ENCODE measurements at places on chromosomes 4 and X.

GRCh38 chr4:85967872-85968271 lies 392.0 kb downstream of the MAPK10 start:
- DNase-seq: no peak

GRCh38 chr4:158133551-158133950 lies 39.3 kb downstream of the GASK1B start:
- no peak for DNase-seq

GRCh38 chrX:111442791-111443190 lies 30.8 kb upstream of the DCX start:
- no peak for DNase-seq

DNA sequence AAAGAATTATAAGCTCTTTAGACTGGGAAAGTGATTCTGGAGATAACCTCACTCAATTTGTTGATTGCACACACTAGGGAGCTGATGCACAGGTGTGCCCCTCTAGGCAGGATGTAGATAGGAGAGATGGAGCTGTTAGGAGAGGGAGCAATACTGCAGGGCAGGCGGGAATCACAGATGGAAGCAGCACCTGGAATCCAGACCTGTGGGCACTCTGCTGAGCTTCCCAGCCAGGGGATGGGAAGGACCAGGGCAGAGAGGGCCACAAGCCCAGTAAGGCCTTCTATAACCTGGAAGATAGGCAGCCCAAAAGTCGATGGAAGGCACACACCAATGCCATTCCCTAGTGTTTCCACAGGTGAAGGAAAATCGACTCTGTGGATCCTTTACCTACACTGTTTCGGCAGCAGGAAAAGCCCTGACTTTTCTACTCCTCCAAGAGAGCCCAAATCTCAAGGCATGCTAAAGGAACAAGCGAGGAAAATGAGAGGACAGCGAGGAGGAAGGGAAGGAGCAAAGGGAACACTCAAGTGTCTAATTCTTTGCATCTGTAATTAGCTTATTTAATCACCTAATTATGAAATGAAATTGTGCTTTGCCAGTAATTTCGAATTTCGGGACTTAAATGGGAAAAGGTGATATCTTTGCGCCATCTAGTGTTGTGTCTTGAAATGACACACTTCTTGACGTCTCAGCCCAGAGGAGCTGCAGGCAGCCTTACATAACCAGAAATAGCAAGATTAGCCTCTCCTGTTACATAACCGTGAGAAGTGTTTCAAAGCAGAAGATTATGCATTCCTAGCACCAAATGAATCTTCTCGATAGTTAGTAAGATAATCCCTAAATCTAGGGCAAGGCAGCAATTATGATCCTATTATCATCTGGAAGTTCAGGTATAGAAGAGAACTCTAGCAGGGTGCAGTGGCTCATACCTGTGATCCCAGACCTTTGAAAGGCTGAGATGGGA lies 31.0 kb upstream of the TLR3 start:
- DNase-seq: no peak

GRCh38 chr4:3720466-3720865 lies 45.7 kb upstream of the ADRA2C start:
- no peak for DNase-seq

- DNase-seq: no peak
Observed at GRCh38 chr4:38869511-38869910, 1.9 kb downstream of the FAM114A1 start.

- DNase-seq: no peak
Observed at GRCh38 chr4:182537031-182537795, 294.0 kb downstream of the TENM3 start.

DNA sequence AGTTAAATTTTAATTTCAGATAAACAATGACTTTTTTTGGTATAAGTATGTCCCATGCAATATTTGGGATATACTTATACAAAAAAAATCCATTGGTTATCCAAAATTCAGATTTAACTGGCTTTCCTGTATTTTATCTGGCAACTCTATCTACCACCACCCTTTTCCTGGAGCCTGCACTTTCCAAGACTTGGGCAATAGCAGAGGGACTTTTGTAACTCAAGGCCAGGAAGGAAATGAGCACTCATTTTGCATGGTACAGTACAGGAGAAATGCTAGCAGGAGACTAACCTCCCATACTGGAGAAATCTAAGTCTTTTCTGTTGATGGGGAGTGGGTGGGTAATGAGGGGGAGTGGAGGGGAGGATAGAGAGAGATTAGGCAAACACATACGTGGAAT lies 37.7 kb upstream of the PLAC1 start:
- DNase-seq: no peak

GRCh38 chr4:148061795-148062194 lies 329.9 kb downstream of the ARHGAP10 start:
- DNase-seq: no peak

GRCh38 chr4:85994576-85994975 lies 365.3 kb downstream of the MAPK10 start:
- no peak for DNase-seq

DNA sequence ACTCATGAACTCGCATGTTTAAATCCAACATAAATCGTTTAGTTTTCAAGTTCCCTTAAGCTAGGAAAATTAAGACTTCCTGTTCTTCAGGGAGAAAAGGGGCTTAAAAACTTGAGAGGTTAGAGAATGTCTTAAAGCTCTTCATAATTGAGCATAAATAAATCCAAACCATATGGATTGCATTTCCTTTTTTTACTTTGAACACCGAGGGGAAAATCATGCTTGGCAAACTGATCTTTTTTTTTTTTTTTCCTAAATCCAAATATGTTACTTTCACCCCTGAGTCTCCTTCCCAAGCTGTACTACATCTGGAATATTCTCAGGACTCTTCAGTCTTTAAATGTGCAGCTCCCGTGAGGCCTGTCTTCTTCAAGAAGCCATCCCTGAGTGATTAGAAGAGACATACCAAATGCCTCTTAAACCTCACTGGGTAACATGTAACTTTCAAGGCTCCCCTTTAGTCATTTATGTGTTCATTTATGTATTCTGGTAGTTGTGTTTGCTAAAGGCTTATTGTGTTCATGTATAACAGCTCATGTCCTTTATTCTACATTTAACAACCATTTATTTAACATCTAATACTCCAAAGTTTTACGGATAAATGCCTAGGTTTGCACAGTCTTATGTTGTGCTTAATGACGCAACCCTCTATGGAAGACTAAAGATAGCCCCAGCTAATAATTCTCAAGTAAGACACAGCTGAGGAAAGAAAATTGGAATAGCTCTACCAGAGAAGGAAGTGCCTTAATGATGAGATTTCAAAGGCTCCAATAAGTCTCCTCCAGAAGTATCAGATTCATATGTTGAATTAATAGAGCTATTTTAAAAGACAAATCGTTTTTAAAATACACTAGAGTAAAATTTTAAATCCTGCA lies 107.0 kb downstream of the AGTR2 start:
- DNase-seq: no peak

GRCh38 chr4:114600672-114601071 lies 2.1 kb downstream of the UGT8 start:
- DNase-seq: no peak

DNA sequence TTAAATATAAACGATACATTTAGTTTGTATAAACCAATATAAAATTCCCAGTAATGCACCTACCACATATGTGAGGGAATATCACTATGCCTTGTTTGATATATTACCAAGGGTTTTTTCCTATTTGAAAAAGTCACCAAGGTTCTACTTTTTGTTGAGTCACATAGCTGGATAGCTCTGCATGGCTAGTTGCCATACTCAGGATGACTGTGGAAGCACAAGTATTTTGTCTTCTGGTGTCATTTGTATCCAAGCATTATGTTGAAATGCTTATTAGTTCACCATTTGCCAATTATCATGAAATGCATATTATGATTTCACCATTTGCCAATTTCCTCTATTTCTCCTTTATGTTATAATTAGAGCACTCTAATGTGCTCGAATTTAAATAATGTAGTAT lies 162.7 kb upstream of the TTC29 start:
- no peak for DNase-seq

DNA sequence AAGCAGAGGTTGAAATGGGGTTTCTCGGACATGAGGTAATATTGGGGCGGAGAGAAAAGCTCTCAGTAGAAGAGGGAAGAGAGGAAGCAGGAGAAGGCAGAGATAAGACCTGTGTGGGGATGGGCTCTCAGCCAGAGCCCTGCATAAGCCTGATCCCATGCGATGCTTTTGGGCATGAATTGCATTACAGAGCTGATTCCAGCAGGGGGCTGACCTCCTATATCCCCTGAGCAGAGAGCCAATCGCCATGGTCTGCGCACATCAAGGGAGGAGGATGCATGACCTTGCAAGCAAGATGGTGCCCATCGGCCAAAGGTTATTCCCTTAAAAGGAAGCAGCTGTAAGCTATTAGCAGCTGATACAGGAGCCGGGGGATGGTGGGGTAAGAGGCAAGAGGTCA lies 7.6 kb downstream of the ANOS1 start:
- DNase-seq: no peak

DNA sequence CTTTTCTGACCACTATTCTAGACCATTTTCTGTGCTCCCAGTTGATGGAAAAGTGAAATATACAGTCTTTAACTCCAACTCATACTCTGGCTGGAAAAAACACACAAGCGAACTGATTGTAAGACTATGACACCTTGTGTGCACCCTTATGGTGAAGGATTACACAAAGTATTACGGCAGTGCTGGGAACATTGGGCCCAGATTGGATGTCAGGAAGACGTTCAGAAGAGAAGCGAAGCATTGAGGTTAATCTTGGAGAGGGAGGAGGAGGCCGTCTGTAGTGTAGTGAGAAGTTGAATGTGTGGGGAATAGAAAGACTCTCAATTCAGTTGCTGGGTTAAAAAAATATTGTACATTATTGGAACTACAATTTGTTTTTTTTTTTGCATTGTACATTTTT lies 50.0 kb downstream of the GRIA2 start:
- no peak for DNase-seq

DNA sequence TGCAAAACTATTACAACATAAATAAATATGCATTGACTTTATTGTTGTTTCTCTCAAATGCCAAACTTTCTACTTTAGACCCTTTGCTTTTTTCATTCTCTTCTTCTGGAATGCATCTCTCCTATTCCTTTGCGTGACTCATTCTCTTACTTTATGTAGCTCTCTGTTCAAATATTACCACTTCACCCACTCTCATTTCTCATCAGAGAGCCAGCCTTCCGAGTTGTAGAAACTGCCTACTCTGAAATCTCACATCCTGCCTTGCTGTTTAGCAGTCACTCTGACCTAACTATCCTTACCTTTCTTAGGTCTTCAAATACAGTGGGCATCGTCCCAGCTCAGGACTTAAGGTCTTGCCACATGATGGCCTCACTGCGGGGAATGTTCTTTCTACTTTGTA lies 143.5 kb downstream of the GALNTL6 start:
- DNase-seq: no peak

DNA sequence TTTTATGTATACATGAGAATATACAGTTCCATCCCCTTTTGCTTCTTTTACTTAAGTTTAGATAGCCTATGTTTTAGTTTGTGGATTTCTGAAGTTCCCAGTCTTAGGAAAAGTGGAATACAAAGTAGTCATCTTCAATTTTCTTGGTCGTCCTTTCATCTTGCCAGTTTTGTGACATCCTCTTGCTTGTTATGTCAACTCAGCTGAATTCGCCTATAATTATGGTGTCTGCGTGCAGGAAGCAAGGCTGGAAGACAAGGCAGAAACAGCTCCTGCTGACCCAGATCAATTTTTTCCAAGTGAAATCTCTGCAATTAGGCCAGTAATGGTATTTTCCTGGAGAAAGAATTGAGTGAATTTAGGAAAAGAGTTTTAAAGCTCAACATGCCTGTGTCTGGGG lies 28.1 kb upstream of the NYX start:
- DNase-seq: no peak

- DNase-seq: no peak
Observed at GRCh38 chr4:14155803-14156202, 528.3 kb upstream of the BOD1L1 start.

GRCh38 chr4:148335133-148335532 lies 107.1 kb downstream of the NR3C2 start:
- no peak for DNase-seq

DNA sequence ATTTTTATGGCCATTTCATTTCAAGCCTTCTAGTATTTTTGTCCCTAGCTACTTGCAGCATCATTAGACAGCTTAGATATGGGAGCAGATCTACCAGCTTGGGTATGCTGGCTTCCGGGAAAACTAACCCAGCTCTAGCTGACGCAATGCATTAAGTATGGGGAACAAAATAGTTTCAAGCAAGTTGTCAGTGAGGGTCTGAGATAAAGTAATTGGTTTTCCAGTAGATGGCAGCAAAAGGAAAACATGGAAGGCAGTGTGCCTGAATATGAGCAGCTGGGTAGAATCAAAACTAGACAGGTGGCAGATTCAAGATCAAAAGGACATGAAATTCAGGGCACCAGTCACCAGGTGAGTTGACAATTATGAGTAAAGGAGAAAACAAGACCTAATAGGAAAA lies 340.9 kb upstream of the CTSO start:
- DNase-seq: no peak

DNA sequence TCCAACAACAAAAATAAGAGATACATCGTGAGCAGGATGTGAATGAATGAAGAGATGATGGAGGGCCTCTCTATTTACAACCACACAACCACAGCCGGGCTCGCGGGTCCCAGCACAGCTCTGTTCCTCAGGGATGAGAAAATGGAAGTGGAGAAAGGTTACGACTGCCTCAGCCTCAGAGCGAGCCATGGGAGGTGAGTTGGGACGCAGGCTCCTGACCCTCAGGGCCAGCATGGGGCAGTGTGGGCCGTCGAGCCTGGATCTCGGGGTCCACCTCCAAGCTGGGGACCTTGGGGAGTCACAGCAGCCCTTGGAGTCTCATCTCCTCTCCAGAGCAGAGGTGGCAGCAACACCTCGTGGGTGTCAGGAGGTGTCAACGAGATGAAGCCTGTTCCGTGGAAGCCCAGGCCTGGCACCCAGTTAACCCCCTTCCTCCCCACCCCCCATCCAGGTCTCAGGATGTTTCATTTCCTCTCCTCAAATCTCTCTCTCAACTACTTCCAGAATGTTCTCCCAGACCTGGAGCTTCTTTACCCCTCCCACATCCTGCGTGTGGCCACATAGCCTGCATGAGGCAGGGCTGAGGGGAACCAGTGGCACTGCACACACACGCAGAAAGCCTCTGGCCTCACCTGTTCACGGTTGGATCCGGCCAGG lies 25.9 kb downstream of the C4orf50 start:
- no peak for DNase-seq

DNA sequence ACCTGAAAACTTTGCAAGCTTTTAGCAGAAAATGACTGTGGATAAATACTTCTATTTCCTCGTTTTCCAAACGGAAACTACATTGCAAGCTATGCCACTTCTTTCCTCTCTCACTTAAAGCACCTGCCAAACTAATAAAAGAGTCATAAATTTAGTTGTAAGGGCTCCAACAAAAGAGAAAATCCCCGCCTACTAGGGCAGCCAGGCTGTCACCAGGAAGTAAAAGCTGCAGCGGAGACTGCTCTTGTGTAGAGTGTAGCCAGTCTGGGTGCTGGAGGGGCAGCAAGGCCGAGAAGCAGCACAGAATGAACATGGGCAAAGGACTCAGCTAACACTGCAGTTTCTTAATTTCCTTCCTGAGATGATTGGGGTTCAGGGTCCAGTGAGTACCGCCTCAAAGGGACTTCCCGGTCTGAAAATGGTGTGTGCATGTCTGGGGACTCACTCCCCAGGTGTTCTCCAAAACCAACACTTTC lies 89.3 kb upstream of the MAML3 start:
- DNase-seq: no peak

- no peak for DNase-seq
Observed at GRCh38 chr4:15833801-15834200, 55.7 kb downstream of the CD38 start.

- no peak for DNase-seq
Observed at GRCh38 chr4:145808021-145808650, 128.2 kb downstream of the C4orf51 start.

Measured in effector CD4-positive, alpha-beta T cell (primary cell).